ENCODE measurements at places on chromosomes 11 and 22. TPM values are rescaled to one million over a fixed set of nuclear protein-coding genes. Genes with fewer than 3 reads are reported as not detected.

The SLC22A8 gene
- not detected for total RNA-seq

The TRIM48 gene
- total RNA-seq, result not detected

The STX5 gene
- total RNA-seq, result 24.9 TPM

The POGLUT3 gene
- 12.6 TPM for total RNA-seq

Measured in A549 treated with AZD2906 at 1 μM for 4 hours (cell line).